ENCODE measurements at places on chromosomes 2 and 18.

GRCh38 chr18:8938817-8939216, 163.7 kb upstream of the NDUFV2 start:
- DNase-seq = no peak

DNA sequence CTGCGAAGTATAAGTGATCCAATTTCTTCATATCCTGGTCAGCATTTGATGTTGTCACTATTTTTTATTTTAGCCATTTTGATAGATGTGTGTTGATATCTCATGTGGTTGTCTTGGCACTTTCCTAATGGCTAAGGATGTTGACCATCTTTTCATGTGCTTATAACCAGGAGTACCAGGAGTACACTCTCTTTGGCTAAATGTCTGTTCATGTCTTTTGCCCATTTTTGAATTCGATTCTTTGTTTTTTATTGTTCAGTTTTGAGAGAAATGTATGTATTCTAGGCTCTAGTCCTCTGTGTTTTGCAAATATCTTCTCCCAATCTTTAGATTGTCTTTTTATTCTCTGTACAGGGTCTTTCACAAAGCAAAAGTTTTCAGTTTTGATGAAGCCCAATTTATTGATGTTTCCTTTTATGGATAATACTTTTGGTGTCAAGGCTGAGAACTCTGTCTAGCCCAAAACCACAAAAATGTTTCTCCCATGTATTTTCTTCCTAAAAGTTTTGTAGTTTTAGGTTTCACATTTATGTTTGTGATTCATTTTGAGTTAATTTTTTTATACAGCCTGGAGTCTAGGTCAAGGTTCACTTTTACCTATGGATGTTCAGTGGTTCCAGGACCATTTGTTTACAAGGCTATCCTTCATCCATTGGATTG, 65.4 kb downstream of the SDC1 start:
- DNase-seq = no peak

GRCh38 chr2:111219285-111219684, 98.6 kb downstream of the BCL2L11 start:
- no peak for DNase-seq

GRCh38 chr2:189657867-189658266, 3.4 kb upstream of the ASNSD1 start:
- DNase-seq = peak; percentile 40

- no peak for DNase-seq
Measured at GRCh38 chr18:48852794-48853193, 98.0 kb downstream of the SMAD7 start.

DNA sequence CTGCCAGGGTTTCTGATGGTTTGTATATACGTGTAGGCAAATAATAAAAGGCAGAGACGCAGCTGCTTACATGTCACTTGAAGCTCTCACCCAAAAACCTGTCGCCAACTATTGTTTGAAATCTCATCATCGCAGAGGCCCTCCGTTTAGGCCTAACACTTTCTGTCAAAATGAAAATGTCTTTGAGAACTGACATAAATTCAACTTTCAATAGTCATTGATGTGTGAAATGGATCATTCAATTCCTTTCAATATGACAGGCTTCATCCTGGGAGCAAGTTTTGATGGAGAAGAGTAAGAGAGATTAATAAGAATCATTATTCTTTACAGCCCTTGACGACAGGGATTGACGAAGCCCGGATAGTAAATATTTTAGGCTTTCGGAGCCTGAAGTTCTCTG, 2.7 kb downstream of the ACTG2 start:
- no peak for DNase-seq

- DNase-seq = no peak
Measured at GRCh38 chr2:146189541-146189940, 1655.3 kb upstream of the ACVR2A start.

DNA sequence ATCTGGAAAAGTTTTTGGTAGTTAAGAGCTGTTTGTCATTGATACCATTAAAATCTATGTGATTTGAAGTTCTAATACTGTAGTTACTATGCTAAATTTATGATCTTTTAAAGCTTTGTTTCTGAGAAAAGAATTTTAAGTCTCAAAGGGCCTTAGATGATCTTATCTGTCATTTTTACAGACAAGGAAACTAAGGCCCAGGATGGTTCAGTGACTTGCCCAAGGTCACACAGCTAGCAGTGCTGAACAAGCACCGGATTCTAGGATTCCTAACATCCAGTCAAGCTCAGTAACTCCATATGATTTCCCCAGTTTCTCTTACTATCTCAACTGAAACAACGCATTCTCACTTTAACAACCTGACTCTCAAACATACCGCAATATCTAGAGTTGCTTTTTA, 37.7 kb downstream of the PELI1 start:
- no peak for DNase-seq

DNA sequence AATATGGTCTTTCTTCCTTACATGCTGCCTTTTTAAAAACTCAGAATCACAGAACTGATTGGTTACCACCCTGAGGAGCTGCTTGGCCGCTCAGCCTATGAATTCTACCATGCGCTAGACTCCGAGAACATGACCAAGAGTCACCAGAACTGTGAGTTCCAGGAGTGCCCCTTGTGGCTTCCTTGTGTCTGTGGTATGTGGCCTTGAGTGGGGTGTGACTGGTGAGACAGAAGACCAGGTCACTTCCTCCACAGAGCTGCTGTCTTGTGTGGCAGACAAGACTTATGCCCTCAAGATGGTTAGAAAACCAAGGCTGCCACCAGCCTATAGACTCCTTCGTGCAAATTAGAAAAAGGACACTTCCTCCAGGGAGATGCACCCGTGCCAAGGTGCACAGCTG, 72.6 kb downstream of the EPAS1 start:
- no peak for DNase-seq

GRCh38 chr2:210839450-210839849, 283.1 kb downstream of the CPS1 start:
- DNase-seq = no peak

GRCh38 chr18:9643549-9643948, 29.2 kb upstream of the PPP4R1 start:
- DNase-seq = no peak

DNA sequence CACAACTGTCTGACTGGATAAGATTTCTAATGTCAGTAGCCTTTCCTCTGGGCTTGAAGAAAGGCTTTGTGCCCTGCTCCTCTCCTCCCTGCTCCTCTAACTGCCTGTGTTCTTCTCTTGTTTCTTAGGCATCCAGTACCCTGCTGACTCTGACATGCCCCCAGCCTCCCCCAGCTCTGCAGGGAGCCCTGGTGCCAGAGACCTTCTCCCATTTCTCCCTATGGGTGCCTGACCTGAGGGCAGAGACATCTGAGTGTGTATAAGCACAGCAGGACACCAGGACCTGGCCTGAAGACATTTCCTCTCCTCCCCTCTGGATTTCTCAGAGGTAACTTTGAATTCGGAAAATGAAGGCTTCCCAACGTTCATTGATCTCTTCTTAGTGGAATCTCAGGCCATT, 23.6 kb downstream of the RNF144A start:
- no peak for DNase-seq

GRCh38 chr18:3246635-3247239, 864 bp upstream of the MYL12A start:
- no peak for DNase-seq
